ENCODE measurements at places on chromosomes 2 and 18.

DNA sequence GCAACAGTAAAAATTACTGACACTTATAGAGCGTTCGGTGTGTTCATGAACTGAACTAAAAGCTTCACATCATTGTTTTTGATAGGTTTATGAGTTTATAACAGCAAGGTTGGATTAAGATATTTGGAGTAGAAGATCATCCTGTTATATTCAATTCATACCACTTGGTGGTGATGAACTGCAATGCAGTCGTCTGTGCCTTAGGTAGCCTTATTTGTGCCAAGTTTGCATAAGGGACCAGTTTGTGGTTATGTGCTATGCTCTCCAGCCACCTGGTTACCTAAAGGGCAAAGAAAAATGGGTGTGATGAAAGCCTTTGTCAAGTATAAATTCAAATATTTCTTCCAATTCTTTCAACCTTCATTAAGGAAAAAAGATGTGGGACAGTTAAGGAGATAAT, 150.9 kb upstream of the KCNH7 start:
- DNase-seq, result no peak

GRCh38 chr18:25825056-25825455, 265.4 kb downstream of the SS18 start:
- DNase-seq, result no peak

- no peak for DNase-seq
These were observed 2180.6 kb upstream of the CELF4 start for GRCh38 chr18:39746201-39746600.

DNA sequence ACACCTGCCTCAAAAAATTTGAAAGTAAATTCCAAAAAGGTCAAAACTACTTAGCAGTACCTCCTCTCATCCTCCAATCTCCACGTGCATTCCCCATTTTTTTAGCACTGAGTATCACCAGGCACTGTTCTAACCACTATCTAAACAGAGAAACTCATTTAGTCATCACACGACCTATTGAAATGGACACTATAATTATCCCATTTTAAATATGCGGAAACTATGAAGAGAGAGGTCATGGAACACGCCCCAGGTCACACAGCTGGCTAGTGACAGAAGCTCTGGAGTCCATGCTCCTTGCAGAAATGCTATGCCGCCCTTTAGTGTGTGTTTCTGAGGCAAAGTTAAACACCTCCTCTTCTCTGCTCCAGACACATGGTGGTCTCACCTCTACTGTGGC, 99.5 kb downstream of the CABYR start:
- peak; percentile 14 for DNase-seq

DNA sequence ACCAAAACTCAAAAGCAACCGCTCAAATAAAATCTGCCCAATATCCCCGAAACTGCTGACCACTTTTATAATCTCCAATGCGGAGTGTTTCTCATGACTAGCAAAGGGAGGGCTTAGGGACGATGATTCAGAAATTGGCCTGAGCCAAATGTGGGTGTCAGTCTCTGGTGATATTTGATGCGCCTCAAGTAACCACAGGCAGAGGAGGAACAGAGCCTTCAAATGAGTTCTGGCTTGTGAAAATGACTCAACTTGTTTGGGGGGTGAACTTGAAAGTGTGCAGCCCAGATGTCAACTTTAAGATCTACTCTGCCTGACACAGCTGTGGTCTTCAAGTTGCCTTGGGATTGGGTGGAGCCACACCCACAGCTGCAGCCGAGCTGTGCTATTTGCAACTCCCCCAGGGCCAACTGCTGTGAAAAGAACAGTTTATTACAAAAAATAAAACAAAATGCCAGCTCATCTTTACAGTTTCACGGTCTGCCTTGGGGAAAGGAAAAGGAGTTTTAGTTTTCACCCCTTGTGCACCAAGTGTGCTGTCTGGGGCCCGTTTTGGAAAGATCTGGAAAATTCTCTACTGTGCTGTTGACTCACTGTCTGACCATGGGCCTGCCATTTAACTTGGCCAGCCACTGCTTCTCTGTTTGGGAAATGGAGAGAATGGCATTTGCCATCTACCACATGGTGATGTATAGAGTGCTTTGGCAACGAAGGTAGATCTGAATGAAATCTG, 222.1 kb downstream of the MTX2 start:
- no peak for DNase-seq

DNA sequence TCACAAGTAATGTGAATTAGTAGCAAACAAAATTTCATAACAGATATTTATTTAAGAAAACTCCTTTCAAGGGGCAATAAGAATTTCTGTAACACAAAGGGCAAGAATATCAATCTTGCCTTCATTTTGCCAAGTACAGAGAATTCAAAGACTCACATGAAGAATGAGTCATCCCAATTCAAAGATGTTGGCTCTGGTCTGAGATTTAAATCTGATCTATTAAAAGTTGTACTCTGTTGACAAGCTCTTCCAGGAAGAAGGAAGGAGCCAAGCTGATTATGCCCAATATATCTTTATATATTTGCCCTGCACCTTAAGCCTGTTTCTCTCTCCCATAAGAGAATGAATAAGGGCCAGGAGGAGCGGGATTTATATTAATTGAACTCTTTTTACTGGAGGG, 55.9 kb upstream of the RPE start:
- DNase-seq, result no peak

GRCh38 chr2:10561288-10562035, 113.3 kb upstream of the ODC1 start:
- no peak for DNase-seq

GRCh38 chr2:48531141-48531648, 1.2 kb downstream of the STON1 start:
- peak; percentile 19 for DNase-seq

GRCh38 chr2:209872675-209873074, 101.0 kb downstream of the UNC80 start:
- DNase-seq, result peak; percentile 2

DNA sequence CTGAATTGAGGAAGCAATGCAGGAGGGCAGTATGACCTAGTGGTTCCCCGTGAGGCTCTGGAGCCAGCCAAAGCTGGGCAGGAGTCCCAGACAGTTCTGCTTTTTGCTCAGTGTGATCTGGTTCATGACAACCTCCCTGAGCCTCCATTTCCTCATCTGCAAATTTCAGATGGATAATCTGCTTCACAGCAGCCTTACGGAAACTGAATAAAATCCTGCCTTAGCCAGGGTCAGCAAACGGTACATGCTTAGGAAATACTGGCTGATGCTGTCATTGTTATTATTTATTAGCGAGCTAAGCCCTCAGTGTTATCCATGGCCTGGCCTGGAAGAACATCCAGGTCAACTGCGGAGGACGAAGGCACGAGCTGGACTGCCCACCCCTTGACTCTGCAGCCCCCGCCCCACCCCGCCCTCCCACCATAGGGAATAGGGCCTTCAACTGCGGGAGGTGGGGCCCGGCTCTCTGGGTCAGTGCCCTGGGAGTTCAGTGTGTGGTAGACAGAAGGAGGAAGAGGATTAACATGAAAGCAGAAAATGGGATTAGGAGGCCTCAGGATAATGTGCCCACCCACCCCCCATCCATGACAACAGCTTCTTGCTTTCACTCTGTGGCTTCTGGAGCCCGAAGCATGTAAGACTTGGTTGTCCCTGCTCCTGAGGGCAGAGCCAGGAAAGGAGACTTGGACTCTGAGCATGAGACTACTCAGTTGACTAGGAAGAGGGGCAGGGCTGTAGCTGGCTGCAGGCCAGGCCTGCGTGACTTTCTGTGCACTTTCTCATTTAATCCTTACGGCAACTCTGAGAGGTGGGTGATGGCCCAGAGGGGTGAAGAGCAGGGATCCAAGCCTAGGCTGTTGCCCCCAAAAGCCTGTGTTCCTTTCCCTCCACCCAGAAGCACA, 13.1 kb downstream of the PKDCC start:
- DNase-seq, result no peak

- peak; percentile 88 for DNase-seq
These were observed 2.0 kb upstream of the GAL3ST2 start for GRCh38 chr2:241774419-241775222.

- DNase-seq, result peak; percentile 99
These were observed at the start of gene SOX11 for GRCh38 chr2:5691985-5692529. SOX11 (plus strand) TSS chr2:5692384; CDS start chr2:5692722, 338 bp downstream.

DNA sequence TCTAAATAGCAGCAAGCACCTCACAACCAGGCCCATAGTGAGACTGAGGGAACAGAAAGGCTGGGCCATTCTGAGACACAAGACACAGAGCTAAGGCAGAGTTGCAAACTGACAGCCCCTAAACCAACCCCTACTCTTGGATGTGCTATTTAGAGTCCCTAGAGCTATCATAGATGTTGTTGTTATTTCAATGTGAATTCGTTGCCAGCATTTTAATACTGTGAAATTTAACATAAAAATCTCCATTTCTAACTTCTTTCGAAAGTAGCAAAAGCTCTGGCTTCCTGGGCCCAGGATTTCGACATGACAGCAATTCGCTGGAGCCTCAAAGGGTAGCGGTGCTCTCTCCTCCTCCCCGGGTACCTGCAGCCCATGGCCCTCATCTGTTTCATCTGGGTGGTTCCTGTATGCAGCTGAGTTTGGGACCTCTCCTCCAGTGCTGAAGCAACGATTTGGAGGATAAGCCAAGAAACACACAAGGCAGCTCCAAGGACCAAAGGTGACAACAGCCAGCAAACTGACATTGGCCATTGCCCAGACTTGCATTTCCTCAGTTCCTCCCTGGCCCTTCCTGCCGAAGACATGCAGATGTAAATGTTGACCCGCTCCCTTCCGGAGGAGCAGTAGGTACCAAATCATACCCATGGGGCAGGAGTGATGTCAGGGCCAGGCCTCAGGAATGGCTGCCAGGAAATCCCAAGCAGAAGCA, 254.4 kb upstream of the NCKAP5 start:
- DNase-seq, result no peak

- DNase-seq, result no peak
These were observed 14.9 kb downstream of the NLRC4 start for GRCh38 chr2:32249731-32250236.

GRCh38 chr2:21890041-21890440, 766.3 kb downstream of the TDRD15 start:
- DNase-seq, result no peak

- DNase-seq, result no peak
These were observed 91.5 kb downstream of the ARHGEF33 start for GRCh38 chr2:38981003-38981669.

DNA sequence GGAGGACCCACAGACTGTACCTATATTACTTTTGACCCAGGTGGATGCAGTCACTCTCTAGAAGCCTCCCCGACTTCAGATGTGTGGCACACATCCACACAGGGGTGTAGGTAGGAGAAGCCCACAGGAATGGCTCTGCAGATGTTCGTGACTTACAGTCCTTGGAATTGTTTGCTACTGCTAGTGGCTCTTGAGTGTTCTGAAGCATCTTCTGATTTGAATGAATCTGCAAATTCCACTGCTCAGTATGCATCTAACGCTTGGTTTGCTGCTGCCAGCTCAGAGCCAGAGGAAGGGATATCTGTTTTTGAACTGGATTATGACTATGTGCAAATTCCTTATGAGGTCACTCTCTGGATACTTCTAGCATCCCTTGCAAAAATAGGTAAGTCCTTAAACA, 605 bp downstream of the SLC9A4 start:
- no peak for DNase-seq

DNA sequence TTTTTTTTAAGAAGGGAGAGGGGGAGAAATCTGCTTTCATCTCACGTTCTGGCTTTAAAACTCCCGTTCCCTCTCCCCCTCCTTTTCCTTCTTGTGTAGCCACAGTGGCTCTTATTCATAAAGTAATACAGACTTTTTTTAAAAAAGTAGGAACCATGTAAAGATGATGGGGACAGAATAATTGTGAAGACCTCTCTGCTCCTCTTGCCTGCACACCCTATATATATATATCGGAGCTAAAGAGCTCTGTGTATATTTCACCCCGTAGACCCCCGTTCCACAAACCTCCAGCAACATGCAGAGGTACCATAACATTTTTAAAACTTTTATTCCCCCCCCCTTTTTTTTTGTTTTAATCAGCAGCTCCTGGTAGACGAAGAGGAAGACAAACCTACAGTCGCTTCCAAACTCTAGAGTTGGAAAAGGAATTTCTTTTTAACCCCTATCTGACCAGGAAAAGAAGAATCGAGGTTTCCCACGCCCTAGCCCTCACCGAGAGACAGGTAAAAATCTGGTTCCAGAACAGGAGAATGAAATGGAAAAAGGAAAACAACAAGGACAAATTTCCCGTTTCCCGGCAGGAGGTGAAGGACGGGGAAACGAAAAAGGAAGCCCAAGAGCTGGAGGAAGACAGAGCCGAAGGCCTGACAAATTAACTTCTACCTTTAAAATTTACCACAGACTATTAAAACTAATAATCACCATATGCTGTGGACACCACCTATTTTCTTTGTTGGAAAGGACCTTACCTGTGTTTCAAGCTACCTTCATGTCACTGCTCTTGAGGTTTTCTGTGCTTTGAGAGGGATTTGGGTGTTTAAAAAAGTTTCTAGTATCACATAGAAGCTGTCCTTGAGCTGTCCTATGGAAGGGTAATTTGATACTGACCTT, 1.7 kb downstream of the HOXD8 start:
- peak; percentile 43 for DNase-seq

- no peak for DNase-seq
These were observed 13.2 kb upstream of the CHRNA1 start for GRCh38 chr2:174777347-174778084.

- DNase-seq, result no peak
These were observed 137.2 kb upstream of the CELF4 start for GRCh38 chr18:37702841-37703240.

- DNase-seq, result no peak
These were observed 38.3 kb upstream of the WDR75 start for GRCh38 chr2:189402932-189403331.

GRCh38 chr2:167293172-167293781, 405.0 kb downstream of the XIRP2 start:
- DNase-seq, result peak; percentile 41

DNA sequence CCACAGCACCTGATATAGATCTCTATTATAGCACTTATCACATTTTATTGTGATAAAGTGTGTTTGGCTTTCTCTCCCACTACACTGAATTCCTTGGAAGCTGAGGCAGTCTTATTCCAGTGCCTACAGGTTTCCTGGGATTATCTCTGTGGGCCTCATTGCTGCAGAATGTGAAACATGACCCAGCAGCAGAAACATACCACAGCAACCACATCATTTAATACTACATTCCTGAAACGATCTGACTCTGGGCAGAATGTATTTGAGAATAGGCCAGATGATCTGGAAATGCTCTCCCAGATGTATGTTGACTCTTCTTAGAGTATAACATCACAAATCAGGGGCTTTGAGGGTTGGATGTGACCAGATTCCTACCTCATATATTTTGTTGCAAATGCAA, 323.5 kb upstream of the TANK start:
- DNase-seq, result no peak

DNA sequence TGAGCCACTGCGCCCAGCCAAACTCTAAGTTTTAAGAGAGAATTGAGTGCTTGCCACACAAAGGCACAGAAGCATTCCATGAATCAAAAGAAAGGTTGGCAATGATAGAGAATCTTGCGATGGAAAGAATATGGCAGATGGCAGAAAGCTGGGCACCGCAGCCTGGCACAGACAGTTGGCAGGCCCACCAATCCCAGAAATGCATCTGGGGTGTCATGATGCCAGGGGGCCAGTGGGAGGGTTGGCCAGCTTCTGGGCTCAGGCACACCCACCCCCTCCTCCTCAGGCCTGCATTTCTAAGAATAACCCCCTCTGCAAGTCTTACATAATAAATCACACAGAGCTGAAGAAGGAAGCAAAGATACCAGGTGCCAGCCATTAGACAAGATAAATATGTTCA, 19.6 kb downstream of the ZNF2 start:
- no peak for DNase-seq

GRCh38 chr2:233435436-233436190, 81.3 kb downstream of the DGKD start:
- DNase-seq, result no peak

GRCh38 chr2:189082376-189082975, 97.1 kb downstream of the COL5A2 start:
- no peak for DNase-seq

GRCh38 chr2:19899985-19900930, 1.5 kb downstream of the TTC32 start:
- DNase-seq, result peak; percentile 50

- DNase-seq, result no peak
These were observed 30.1 kb downstream of the UXS1 start for GRCh38 chr2:106163948-106164545.
